MCF 10A (cell line): ENCODE measurements at places on chromosomes 13 and 19. TPM values are rescaled to one million over a fixed set of nuclear protein-coding genes. Genes with fewer than 3 reads are reported as not detected.

GRCh38 chr13:46903748-46904147, 6.9 kb upstream of the HTR2A start:
- no peaks in the 10 kb centered on the region for H3K36me3 ChIP-seq
- no peak for DNase-seq
- H3K27ac ChIP-seq, result no peak overlapping the region
- no peaks in the 10 kb centered on the region for H3K27me3 ChIP-seq

GRCh38 chr19:30360376-30361106, 11.6 kb upstream of the ZNF536 start:
- no peaks in the 10 kb centered on the region for H3K36me3 ChIP-seq
- no peaks in the 10 kb centered on the region for H3K4me1 ChIP-seq
- DNase-seq, result no peak
- no peak overlapping the region for H3K27ac ChIP-seq

GRCh38 chr19:17687857-17688784, at the start of gene UNC13A:
TSS of gene UNC13A (minus strand) at chr19:17688354. CDS start at chr19:17688199, 155 bp downstream.
- H3K4me1 ChIP-seq, result peaks cover 12% of the 10 kb centered on the region
- no peaks in the 10 kb centered on the region for H3K36me3 ChIP-seq
- H3K27ac ChIP-seq, result peak within 1 kb of the TSS; percentile 22
- peak within 1 kb of the TSS; percentile 35 for H3K4me3 ChIP-seq
- DNase-seq, result no peak

- H3K27me3 ChIP-seq, result peaks cover 58% of the 10 kb centered on the region
- H3K36me3 ChIP-seq, result no peaks in the 10 kb centered on the region
- no peak within 1 kb of the TSS for H3K27ac ChIP-seq
- no peak for DNase-seq
- H3K4me3 ChIP-seq, result no peak within 1 kb of the TSS
- no peaks in the 10 kb centered on the region for H3K4me1 ChIP-seq
Observed at GRCh38 chr13:23570099-23570920, at the start of gene TNFRSF19. TSS of gene TNFRSF19 (plus strand) at chr13:23570412. CDS start at chr13:23590184, 19,772 bp downstream.

DNA sequence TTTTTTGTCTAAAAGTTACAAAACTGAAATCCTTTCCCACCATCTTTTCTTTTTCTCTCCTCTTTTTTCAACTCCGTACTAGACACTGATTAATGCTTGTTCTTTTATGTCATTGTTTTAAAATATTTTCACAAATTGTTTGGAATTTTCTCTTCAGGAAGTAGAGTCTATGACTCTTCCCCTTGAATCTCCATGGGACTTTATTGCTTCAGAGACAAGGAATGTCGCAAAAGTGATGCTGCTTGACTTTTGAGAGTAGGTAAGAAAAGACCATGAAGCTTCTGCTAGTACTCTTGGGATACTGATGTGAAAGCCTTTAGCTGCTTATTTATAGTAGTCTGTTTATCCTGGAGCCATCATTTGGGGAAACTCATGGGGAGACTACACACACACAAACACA, 260.1 kb upstream of the SLC10A2 start:
- no peaks in the 10 kb centered on the region for H3K4me1 ChIP-seq
- no peaks in the 10 kb centered on the region for H3K36me3 ChIP-seq
- DNase-seq, result no peak
- H3K27me3 ChIP-seq, result no peaks in the 10 kb centered on the region
- no peak overlapping the region for H3K27ac ChIP-seq

- no peaks in the 10 kb centered on the region for H3K36me3 ChIP-seq
- no peak overlapping the region for H3K4me3 ChIP-seq
- no peaks in the 10 kb centered on the region for H3K27me3 ChIP-seq
- no peak overlapping the region for H3K27ac ChIP-seq
- DNase-seq, result no peak
Observed at GRCh38 chr13:102300379-102300778, 101.5 kb downstream of the FGF14 start.

- no peak overlapping the region for H3K4me3 ChIP-seq
- H3K27ac ChIP-seq, result no peak overlapping the region
- no peaks in the 10 kb centered on the region for H3K36me3 ChIP-seq
- no peaks in the 10 kb centered on the region for H3K27me3 ChIP-seq
Observed at GRCh38 chr19:32022044-32022640, 323.3 kb upstream of the ZNF507 start.

DNA sequence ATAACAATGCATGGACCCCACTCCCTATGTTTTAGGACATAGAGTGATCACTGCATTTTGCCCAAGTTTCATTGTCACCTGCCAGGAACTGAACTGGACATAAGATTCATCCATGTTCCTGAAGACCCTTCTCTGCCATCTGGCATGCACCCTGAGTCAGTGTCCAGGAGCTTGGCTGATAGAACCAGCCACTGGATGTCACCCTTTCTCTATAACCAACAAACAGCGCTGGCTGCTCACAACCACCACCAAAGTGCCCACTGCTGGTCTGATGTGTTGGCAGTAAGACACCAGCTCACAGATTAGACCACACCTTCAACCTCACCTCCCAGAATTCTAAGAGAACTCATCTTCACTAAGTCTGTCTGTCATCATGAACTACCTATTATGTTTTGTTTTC, 333.4 kb downstream of the ITGBL1 start:
- H3K36me3 ChIP-seq, result no peaks in the 10 kb centered on the region
- no peak overlapping the region for H3K27ac ChIP-seq
- no peaks in the 10 kb centered on the region for H3K4me1 ChIP-seq
- no peak overlapping the region for H3K4me3 ChIP-seq

GRCh38 chr13:50026788-50027473, 11.7 kb downstream of the KCNRG start:
- no peak overlapping the region for H3K4me3 ChIP-seq
- H3K36me3 ChIP-seq, result peaks cover 31% of the 10 kb centered on the region
- no peak overlapping the region for H3K27ac ChIP-seq
- no peaks in the 10 kb centered on the region for H3K27me3 ChIP-seq

- peaks cover 5% of the 10 kb centered on the region for H3K4me1 ChIP-seq
- no peak overlapping the region for H3K27ac ChIP-seq
- H3K27me3 ChIP-seq, result no peaks in the 10 kb centered on the region
- no peak for DNase-seq
- H3K36me3 ChIP-seq, result peaks cover 6% of the 10 kb centered on the region
Observed at GRCh38 chr19:4066176-4066606, 508 bp downstream of the ZBTB7A start.

DNA sequence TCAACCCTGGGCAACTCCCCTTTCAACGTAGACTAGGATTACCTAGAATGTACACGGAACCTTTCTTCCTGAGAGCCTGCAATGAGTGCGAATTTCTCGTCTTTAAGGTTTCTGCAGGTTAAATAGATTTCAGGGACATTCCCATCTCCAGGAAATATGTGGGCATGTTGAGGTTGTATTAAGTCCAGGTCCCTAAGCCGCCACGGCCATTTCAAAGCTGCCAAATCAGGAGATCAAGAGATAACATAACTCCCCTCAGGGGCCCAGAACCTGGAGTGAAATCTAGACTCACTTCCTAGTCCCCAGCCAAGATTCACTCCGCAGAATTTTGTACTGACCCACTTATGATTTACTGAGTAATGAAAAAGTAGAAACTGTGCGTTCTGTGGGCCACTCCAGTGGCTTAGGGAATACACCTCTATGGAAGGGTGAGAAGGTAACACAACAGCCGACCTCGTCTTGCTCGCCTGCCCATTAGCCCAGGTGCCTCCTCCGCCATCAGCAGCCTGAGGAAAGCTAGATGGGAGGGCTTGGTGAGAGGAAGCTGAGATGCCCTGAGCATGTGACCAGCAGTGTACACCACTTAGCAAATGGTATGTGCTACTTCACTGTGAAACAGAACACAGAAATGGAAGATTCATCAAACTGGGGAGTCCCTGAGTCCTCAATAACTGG, 98.5 kb upstream of the SOX1 start:
- H3K27ac ChIP-seq, result no peak overlapping the region
- no peak for DNase-seq
- H3K4me1 ChIP-seq, result no peaks in the 10 kb centered on the region
- no peaks in the 10 kb centered on the region for H3K36me3 ChIP-seq

DNA sequence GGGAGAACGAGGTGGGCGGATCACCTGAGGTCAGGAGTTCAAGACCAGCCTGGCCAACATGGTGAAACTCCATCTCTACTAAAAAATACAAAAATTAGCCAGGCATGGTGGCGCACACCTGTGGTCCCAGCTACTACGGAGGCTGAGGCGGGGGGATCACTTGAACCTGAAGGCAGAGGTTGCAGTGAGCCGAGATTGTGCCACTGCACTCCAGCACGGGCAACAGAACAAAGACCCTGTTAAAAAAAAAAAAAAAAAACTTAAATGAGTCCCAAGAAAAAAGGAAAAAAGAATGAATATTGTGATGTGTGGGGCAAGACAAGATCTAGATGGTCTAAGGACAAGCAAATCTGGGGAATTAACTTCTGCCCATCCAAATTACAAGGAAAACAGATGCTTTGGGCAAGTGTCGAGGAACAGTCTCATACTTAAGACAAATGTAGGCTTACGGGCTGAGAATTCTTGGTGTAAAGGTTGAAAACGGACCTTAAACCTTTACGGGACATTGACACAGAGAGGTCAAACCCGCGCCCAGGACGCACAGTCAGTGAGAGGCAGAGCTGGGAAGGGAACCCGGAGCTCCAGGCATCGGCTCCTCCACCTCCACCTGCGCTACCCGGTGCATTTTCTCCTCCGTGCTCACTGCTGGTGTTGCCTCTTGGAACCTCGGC, 656 bp upstream of the ZNF324 start:
- DNase-seq, result no peak
- H3K4me3 ChIP-seq, result peak overlapping the region; percentile 82
- peak overlapping the region; percentile 78 for H3K27ac ChIP-seq
- no peaks in the 10 kb centered on the region for H3K27me3 ChIP-seq

- H3K27me3 ChIP-seq, result peaks cover 53% of the 10 kb centered on the region
- H3K4me1 ChIP-seq, result no peaks in the 10 kb centered on the region
- no peak overlapping the region for H3K4me3 ChIP-seq
- H3K36me3 ChIP-seq, result no peaks in the 10 kb centered on the region
- DNase-seq, result no peak
Observed at GRCh38 chr13:78247362-78247761, 328.7 kb upstream of the EDNRB start.

DNA sequence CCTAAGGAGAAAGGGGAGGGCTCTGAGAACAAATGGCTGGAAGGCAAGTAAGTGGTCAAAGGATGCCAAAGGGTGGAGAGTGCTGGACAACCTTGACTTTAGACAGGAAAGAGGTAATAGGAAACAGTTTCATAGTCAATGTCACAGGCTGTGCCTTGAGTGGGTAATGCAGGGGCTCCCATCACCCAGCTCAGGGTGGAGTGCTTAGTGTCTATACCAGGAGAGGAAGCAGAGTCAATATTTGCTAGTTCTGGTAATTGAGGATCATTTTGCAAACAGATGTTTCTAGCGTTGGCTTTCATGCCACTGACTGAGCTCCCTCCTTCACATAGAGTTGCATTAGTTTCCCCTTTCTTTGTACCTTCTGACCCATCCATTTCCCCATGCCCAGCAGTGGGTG, 64.6 kb upstream of the KL start:
- DNase-seq, result no peak
- peaks cover under 1% of the 10 kb centered on the region for H3K27me3 ChIP-seq
- no peak overlapping the region for H3K4me3 ChIP-seq
- H3K4me1 ChIP-seq, result no peaks in the 10 kb centered on the region

Gene METTL21C
- total RNA-seq, result not detected in 2 replicates

Gene ZNF571
- total RNA-seq, result 4.2 and 6.3 TPM in 2 replicates

Gene SOHLH2
- total RNA-seq, result 1.2 and 1.6 TPM in 2 replicates

Gene TSC22D1
- total RNA-seq, result 153 and 162 TPM in 2 replicates

Gene FGF21
- total RNA-seq, result 0.49 and 0.93 TPM in 2 replicates

Gene TTYH1
- total RNA-seq, result not detected in 2 replicates

Gene CPAMD8
- 1.3 and 2.3 TPM in 2 replicates for total RNA-seq

Gene ONECUT3
- 0.02 TPM in 1 of 2 replicates, not detected in the other for total RNA-seq
